ENCODE measurements at places on chromosomes 11 and 22.

- peak; percentile 28 for DNase-seq
These were observed 3.0 kb downstream of the YWHAH start for GRCh38 chr22:31947296-31947695.

- DNase-seq = no peak
These were observed 49.0 kb upstream of the NNMT start for GRCh38 chr11:114247070-114247789.

GRCh38 chr11:121543836-121544380 is 91.1 kb upstream of the SORL1-AS1 start:
- DNase-seq = no peak

DNA sequence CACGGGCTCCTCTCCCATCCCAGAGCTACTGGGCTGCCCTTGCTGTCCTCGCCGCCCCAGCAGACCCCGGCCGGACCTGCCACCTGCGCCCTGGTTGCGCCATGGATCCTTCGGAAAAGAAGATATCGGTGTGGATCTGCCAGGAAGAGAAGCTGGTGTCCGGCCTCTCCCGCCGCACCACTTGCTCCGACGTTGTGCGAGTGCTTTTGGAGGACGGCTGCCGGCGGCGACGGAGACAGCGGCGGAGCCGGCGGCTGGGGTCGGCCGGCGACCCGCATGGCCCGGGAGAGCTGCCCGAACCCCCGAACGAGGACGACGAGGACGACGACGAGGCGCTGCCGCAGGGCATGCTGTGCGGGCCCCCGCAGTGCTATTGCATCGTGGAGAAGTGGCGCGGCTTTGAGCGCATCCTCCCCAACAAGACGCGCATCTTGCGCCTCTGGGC is 382 bp downstream of the RASSF10 start:
- DNase-seq = peak; percentile 32

DNA sequence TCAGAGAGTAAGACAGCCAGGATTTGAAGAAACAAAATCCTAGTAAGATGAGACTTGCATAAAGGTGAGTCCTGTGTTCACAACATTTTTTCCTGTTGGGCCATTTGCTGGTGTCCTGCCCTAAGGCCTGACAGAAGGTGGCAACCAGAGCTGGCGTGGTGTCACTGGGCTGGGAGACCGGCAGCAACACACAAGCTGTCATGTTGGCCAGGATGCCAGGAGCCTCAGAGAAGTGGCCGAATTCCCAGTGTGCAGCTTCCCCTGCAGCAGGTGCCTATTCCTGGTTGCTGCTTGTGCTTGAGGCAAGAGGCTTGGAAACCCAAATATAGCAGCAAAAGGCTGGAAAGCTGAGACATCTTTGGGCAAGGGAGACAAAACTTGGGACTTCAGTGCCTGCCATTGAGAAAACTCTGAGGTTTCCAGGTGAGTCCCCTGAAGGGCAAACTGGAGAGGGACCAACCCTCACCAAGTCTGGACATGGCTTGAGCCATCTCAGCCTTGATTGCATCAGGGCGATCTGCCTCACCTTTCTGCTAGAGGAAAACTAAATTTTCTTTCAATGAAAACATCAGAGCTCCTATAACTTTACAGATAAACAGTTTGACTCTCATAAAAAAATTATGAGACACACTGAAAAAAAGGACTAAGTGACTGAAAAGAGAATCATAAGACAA is 25.9 kb downstream of the ALG12 start:
- DNase-seq = no peak

DNA sequence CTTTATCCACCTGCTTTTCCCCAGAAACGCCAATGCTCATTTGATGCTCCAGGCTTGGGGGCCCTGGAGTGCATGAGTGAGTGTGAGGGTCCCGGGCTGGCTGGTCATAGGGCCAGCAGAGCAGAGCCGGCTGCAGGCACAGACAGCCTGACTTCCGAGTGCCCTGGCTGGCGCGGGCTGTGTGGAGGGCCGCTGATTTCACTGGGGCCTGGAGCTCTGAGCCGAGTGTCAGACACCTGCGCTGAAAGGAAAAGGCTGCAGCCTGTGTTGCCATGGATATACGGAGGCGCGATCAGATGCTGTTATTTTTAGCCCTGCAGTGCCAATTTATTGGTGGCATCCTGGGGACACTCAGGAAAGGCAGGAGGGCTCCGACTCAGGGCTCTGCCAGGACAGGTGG is 87.6 kb downstream of the ST3GAL4 start:
- DNase-seq = no peak

GRCh38 chr11:27909386-27909785 is 198.6 kb downstream of the KIF18A start:
- DNase-seq = no peak

- DNase-seq = no peak
These were observed 19.0 kb upstream of the TP53AIP1 start for GRCh38 chr11:128961645-128962044.

DNA sequence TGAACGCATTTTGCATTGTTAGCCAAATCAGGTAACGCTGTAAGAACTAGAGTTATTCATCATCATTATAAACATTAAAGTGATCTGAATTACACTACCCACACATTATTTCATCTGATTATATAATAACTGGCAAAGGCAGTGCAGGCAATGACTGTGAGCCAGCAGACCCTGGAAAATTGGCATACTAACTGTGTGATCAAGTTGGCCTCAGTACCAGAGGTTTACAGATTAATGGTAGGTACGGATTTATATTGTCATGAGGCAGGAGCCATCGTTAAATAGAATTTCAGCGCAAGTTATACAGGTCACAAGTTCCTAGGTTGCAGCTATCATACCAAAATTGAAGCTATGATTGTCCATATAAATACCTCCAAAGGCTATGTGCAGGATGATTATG is 225.4 kb downstream of the CNTN5 start:
- no peak for DNase-seq

- no peak for DNase-seq
These were observed 29.0 kb downstream of the MMP13 start for GRCh38 chr11:102926517-102926916.

DNA sequence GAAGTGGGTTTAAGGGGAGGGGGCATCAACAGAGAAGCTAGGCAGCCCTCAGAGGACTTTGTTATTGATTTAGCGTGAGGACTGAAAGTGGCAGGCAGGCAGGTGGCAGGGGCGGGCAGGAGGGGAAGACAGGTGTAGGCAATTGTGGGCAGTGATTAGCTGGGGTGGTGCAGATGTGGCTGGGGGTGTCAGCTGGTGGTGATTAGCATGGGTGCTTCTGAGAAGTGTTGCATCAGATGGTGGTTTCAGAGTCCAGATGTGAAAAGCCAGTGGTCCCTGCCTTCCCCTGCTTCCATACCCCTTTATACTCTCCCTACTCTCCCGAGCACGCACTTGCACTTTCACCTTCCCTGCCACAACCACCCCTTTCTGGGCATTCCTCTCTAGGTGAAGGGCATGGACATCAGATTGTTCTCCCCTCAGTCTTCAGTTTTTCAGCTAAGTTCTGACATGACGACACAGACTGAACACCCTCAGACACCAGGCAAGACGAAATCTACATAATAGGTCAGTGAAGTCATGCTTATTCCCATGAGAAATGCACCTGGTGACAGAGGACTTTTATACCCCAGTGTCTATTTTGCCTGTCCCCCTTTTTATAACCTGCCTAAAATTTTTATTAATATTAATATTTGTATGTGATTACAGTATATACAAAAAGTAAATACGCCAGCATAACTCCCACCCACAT is 435.7 kb upstream of the CADM1 start:
- DNase-seq = no peak

GRCh38 chr22:19876941-19877625 is 22.4 kb upstream of the GNB1L start:
- DNase-seq = peak; percentile 10

- no peak for DNase-seq
These were observed 90.9 kb upstream of the TP53I11 start for GRCh38 chr11:45041596-45041995.

- DNase-seq = no peak
These were observed 18.2 kb upstream of the CLPB start for GRCh38 chr11:72452495-72452894.

DNA sequence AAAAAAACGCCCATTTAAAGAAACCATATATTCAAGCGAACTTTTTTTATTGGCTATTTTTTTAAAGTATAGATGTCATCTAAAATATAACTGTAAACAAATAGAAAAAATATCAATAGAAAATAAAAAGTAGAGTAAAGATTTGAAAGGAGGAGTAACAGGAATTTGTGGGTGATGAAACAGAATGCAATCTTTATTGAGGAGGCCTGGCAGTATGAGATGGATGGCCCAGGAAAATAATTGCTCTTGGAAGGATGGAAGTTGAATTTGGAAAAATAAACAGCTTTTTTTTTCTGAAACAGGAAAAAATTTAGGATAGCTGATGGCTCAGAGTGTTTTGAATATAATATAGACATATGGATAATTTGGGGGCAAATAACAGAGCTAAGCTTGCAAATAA is 219.0 kb downstream of the CASP12 start:
- DNase-seq = no peak

GRCh38 chr11:8593935-8594909 is at the start of gene STK33:
TSS of gene STK33 (minus strand) at chr11:8594228. CDS start at chr11:8474905, 119,323 bp downstream.
- peak; percentile 69 for DNase-seq

GRCh38 chr22:35882211-35883030 is 146.2 kb downstream of the RBFOX2 start:
- no peak for DNase-seq

DNA sequence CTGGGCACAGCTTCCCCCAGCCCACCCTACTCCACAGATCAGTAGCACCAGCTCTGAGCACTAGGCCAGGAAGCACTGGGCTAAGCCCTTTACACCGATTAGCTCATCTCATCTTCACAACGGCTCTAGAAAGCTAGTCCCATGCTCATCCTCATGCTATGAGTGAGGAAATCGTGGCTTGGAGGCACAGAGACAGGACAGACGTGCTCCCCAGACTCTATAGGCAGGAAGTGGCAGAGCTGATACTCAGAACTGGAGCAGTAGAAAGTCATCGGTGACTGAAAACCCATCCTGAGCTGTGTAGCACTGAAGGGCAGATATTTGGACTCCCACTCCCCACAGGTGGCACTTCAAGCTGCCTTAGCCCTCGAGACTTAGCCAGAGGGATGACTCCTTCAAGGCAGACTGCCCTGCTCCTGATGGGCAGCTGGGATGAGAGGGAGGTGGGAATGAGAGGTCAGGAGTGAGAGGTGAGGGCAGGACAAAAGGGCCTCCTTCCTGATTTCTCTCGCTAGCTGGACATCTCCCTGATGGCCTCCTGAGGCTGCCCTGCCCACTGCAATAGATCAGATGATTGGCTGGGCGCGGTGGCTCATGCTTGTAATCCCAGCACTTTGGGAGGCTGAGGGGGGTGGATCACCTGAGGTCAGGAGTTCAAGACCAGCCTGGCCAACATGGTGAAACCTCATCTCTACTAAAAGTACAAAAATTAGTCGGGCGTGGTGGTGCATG is 9.7 kb downstream of the CD5 start:
- peak; percentile 77 for DNase-seq
